ENCODE measurements at places on chromosomes 7 and 10.

DNA sequence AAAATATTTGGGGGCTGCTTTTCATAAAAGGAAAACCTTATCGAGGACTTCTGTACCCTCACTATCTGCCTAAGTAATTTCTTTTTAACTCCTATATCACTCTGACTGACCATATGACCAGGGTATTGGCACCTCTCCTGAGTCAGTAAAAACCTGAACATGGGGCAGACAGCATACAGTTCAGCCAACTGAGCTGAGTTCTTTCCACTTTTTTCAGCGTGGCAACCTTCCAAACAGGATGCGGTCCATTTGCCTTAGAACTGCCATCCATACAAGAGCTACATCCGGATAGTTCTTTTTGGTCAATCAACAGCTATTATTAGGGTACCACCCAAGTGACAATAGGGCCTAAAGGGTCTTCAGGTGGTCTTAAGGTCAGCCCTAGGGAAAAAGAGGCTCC is 122.6 kb downstream of the MARCHF5 start:
- DNase-seq, result no peak

GRCh38 chr7:110664803-110665202 is 426.1 kb upstream of the LRRN3 start:
- no peak for DNase-seq

DNA sequence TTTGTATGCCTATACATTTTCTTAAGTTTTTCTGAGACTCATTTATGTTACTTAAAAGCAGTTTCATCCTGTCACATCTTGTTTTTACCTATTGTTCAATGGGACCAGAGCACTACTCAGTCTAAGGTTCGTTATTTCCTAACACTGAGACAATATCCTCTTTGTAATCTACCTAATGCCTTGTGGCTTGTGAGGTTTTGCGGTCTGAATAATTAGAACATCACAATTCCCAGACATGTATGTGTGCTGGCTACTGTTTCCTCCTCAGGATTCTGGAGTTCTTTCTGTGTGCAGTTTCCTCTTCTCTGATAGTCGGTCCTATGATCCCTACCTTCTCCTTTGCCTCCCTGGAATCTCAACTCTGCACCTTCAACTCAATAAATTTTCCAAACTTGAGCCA is 620.2 kb downstream of the ANKRD7 start:
- no peak for DNase-seq

- DNase-seq, result no peak
These were observed 187.2 kb upstream of the LYZL2 start for GRCh38 chr10:30816820-30817171.

DNA sequence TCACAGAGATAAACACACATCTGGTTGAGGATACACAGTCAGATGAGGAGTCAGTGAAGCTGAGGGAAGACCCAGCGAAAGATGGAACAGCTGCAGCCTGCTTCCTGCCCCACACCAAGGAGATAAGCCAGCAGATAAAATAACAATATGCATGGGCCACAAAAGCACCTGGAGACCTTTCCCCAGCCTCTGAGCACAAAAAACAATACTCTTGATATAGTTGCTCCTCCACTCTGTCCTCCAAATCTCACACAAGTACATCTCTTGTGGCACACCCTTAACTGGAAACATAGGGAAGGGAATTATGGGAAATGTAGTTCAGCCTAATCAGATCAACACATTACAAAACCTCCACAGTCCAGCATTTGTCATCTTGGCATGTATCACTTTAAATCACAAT is 9.7 kb upstream of the FHIP2A start:
- no peak for DNase-seq

- no peak for DNase-seq
These were observed 123.8 kb downstream of the DIP2C start for GRCh38 chr10:565676-566075.

DNA sequence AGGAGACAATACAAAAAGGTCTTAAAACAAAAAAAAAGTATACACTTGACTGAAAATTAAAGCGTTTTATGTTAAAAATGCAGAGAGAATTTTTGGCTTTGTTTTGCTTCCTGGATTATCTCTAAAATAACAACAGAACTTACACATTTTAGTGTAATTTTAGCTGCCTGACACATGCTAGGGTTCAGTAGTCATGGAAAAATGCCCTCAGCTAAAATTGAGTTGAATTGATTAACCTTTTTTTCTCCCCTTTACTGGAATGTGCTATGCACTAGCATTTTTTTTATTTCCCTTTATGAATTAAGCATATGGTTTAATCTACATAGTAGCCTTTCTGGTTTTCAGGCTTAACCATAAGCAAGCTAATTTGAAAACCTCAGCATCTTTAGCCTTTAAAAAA is 89.9 kb downstream of the ZNF277 start:
- DNase-seq, result no peak

GRCh38 chr7:43658718-43659548 is 70.4 kb downstream of the COA1 start:
- DNase-seq, result no peak

DNA sequence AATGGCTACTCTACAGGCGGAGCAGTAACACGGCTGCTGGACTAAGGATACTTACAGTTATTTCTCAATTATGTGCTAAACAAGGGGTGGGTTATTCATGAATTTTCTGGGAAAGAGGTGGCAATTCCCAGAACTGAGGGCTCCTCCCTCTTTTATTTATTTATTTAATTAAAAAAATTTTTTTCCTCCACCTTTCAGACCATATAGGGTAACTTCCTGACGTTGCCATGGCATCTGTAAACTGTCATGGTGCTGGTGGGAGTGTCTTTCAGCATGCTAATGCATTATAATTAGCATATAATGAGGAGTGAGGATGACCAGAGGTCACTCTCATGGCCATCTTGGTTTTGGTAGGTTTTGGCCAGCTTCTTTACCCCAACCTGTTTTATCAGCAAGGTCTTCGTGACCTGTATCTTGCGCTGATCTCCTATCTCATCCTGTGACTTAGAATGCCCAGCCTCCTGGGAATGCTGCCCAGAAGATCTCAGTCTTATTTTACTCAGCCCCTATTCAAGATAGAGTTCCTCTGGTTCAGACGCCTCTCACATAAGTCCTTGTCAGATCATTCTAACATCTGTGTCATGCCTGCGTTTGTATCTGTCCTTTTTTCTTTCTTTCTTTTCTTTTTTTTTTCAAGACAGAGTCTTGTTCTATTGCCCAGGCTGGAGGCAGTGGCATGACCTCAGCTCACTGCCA is 15.9 kb upstream of the STOX1 start:
- DNase-seq, result no peak

DNA sequence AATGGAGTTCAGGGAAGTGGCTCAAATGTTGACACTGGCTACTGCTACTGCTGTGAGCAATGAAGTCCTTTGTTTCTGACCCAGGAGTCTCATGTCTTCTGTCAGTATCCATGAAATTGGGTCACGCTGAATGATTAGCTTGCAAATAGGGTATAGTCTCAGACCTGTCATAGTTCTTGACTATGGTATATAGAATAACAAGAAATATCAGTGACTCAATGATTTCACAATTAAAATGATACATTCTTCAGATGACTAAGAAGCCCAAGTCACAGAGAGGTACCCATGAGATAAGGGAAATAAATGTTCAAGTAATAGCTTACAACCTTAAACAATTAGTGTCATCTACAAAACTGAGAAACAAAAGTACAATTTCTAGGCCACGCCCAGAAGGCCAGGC is 89.3 kb downstream of the LYZL2 start:
- no peak for DNase-seq

GRCh38 chr7:39609935-39610263 is 13.5 kb upstream of the RALA start:
- no peak for DNase-seq

GRCh38 chr10:62755662-62756653 is 48.6 kb upstream of the ADO start:
- no peak for DNase-seq

- DNase-seq, result no peak
These were observed 202.5 kb upstream of the PLXNA4 start for GRCh38 chr7:132778761-132779160.

GRCh38 chr7:44665531-44666213 is 59.2 kb downstream of the OGDH start:
- no peak for DNase-seq

- no peak for DNase-seq
These were observed 11.5 kb downstream of the LIPJ start for GRCh38 chr10:88598055-88598454.

- DNase-seq, result no peak
These were observed 175.1 kb downstream of the HGF start for GRCh38 chr7:81594767-81595166.

DNA sequence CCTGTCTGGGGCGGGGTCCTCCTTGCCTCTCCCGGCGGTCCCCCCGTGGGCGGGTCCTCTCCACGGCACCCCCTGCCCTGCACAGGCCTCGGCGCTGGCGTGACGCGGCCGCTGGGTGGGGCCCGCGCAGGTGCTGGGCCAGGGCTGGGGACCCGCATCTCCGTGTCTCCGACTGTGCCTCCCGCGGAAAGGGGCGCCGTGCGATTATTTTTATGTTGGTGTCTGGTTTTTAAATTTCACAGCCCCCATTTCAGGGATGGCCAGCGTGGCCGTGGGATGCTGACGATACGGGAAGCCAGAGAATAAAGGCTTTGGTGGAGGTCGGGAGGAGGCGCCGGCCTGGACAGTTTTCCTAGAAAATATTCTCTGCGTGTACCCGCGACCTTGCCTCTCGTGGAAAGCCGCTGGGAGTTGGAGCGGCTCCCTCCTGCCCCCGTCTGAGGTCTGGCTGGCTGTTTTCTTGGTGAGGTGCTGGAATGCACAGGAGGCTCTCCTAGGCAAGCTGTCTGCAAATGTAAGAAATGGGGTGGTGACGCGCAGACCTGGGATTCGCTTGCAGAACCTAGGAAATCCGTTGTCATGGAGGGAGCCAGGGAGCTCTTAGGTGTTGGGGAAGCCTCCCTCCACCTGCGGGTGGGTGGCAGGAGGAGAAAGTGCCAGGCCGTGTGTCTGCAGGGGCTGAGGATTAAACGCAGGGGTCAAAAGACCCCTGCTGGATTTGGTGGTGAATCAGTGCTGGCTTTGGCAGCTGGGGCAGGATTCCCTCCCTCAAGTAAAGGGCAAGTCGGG is 28.7 kb upstream of the JAKMIP3 start:
- DNase-seq, result no peak

DNA sequence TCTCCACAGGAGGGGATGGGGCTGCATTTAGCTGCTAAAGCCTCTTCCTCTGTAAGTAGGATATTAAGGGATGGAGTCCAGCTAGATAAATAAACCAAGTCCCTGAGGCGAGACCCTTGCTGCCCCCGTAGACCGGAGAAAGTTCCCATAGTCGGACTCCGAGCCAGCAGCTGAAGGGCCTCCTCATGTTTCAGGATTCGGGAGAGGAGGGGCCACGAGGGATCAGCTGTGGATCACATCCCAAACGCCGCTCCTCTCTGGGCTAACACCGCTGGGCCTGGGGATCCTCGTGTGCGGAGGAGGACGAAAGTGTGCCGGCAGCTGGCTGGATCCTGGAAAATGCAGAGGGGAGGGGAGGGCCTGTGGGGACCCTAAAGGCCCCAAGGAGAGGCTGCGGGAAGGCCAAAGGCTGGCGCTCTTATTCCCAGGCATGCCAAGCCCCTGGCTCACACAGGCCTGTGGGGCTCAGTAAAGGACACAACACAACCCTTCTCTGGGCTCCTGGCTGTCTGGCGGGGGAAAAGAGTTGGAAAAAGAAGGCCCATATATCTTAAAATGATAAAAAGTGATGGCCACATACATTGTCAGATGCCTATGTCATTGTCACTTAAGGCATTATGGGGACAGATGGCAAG is 82.5 kb upstream of the TMEM72 start:
- no peak for DNase-seq

- DNase-seq, result no peak
These were observed 367.9 kb downstream of the TYW1 start for GRCh38 chr7:67364441-67365017.

DNA sequence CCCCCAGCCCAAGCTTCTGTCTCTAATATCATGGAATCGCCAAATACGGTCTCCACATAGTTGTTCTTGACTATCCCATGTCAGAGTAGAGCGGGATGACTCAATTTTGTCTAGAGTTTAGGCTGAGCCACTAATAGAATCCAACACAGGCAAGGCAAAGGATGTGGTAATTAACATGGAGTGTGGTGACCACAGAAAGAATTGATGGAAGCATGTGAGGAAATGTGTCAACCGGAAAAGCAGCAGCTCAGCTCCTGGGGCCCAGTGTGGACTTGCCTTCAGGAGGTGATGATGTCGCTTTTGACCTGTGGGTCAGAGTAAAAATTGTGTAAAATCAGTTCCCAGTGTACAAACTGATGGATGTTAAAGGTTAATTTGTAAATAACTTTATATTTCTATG is 139.3 kb upstream of the KLF6 start:
- no peak for DNase-seq

GRCh38 chr10:31999070-31999660 is 57.1 kb downstream of the KIF5B start:
- no peak for DNase-seq

GRCh38 chr7:21773326-21773725 is 172.4 kb downstream of the CDCA7L start:
- no peak for DNase-seq

DNA sequence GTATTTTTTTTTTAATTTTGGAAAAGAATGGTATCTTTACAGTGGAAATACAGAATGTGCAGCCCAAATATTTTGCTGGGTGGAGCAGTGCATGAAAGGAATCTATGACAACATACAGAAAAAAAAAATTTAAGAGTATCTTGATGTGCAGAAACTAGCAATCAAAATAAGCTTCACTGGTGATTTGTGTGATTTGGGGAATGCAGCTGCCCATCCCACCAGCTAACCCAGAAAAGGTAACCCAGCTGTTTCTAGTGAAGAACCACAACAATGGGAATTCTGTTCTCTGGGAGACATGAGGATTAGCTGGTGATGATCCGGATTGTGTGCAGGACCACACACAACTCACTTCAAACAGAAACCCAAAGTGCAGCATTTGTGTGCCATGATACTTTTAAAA is 375.5 kb downstream of the SEMA3D start:
- no peak for DNase-seq

- DNase-seq, result peak; percentile 28
These were observed 147.1 kb downstream of the RGS10 start for GRCh38 chr10:119395280-119396007.

DNA sequence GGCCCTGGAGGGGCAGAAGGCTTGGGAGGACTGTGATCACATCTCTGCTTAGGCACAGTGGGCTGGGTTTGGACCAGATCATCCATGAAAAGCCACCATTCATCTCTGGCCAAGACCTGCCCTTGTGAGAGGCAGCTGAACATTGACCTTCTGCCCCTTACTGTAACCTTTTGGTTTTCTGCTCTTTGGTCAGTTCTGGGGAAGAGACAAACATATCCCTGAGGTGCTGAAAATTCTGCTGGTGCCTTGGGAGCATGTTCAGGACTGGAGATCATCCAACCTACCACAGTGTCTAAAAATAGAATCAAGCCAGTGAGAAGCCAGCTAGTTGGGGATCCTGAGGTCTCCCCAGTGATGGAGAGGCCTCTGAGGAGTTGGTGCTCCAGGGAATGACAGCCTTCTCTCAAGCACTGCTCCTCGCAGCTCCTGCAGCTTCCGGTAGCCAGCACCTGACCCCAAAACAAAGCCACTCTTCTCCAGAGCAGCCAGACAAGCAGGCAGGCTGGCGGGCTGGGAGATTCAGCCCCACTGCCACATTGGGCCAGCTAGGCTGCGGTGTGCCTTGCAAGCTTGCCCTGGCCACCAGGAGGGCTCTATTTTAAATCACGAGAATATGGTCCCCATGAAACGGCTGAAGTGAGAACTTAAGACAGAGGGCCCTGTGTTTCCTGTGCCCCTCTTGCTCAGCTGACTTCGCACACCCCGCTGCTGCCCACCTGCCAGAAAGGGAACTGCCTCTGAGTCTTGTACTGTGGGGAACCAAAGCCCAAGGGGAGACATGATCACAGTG is 37.8 kb upstream of the UBE2H start:
- DNase-seq, result no peak

Data from left colon (tissue), 2 donors.